ENCODE measurements at places on chromosomes 2 and 18.

- no peak for DNase-seq
Measured at GRCh38 chr18:148841-149240, 9.5 kb upstream of the USP14 start.

GRCh38 chr2:24123922-24124580, 782 bp downstream of the FAM228B start:
- no peak for DNase-seq

DNA sequence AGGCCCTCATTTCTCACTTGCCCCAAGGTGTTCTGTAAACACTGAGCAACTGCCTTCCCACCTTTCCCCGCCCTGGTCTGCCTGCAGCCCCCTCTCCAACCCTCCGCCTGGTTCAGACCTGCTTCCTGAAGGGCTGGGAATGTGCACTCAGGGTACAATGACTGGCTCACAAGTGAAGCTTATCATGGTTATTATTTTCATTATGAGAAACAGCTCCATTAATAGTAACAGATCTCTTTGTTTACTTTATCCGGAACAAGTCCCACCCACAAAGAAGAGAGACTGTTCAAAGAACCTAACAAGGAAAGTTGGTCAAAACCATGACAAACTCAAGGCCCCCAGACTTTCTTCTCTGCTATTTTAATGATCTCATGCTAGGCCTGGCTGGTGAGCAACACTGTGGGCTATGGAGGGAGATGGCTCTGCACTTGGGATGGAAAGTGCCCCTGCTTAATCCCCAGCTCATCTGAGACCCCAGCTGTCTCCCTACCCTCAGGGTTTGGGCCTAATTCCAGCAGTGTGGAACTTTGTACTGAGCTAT, 36.7 kb downstream of the ARHGAP25 start:
- DNase-seq: no peak

- peak; percentile 82 for DNase-seq
Measured at GRCh38 chr18:78505851-78506461, 473.7 kb upstream of the SALL3 start.

- no peak for DNase-seq
Measured at GRCh38 chr2:200525066-200525465, 941 bp upstream of the SGO2 start.

DNA sequence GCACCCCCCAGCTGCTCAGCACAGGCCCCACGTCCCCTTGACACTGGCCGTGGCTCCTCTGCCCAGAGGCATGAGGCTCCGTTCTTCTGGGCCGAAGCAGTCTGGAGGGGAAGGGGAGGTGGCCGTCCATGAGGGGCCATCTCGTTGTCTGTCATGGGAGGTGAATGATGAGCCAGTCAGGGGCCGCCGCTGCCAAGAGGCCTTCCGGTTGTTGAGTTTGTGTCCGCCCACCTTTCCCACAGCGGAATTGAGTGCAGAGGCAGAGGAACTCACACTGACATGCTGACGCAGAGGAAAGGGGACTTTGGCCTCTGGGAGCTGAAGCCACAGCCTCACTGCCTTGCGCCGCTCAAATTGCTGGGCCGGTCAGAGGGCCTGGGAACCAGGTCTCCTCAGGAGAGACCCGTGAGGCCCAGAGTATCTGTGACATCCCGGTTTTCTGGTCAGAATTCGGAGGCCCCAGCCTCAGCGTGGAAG, 268.4 kb downstream of the ATAD2B start:
- no peak for DNase-seq

- no peak for DNase-seq
Measured at GRCh38 chr2:235734688-235735231, 240.9 kb downstream of the AGAP1 start.
